ENCODE measurements at places on chromosomes 5 and 9.

GRCh38 chr5:142466195-142466971 lies 141.6 kb upstream of the SPRY4 start:
- DNase-seq, result peak; percentile 79

- DNase-seq, result peak; percentile 39
Measured at GRCh38 chr5:116652903-116653302, 78.3 kb upstream of the SEMA6A start.

- DNase-seq, result no peak
Measured at GRCh38 chr5:132353486-132353995, 16.0 kb upstream of the SLC22A5 start.

DNA sequence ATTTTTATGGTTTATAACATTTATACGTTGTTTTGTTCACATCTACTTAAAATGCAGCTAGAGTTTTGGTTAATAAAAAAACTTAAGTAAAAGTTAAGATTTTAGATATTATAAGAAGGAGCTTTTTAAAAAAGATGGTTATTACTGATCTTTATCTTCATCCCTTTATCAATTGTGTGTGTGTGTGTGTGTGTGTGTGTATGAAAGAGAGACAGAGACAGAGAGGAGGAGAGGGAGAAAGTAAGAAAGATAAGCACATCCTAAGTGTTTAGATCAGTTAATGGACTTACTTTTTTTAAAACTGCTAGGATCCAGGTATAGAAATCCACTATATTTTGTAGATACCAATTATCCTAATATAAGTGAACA lies 45.8 kb upstream of the RICTOR start:
- no peak for DNase-seq

DNA sequence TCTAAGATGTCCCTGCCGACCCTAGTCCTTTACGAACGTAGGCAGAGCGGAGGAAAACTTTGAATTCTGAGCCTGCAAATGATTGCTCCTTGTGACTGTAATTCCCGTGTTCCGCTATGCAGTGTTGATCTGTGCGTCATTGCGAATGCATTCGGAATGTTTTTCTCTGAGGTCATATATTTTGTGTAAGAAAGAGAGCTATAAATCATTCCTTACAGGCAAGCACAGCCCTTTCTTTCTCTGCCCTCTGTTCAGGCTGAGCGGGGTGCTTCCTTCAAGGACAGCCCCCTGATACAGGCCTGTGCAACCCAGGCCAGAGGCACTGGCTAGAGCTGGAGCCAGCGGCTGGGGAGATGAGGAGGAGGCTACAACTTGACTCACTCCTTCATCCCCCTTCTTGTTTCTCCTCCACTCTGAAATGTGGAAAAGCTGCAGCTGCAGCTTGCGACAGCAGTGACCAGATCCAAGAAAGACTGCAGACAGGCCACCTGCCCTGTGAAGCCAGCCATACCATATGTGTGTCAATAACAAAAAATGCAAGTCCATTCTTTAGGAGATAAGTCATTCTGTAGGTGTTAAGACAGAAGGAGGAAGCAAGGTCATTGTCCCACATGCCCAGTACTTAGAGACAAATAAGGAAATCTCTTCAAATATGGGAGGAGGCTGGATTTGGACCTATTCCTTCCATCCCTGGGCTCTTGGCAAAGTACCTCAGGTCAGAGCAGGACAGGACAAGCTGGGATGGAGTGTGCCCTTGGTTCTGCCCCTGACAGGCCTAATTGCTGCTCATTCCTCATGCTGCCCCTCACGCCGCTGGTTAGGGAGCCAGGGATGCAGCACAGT lies 345.7 kb upstream of the WWC1 start:
- DNase-seq, result peak; percentile 96

- DNase-seq, result no peak
Measured at GRCh38 chr5:143052967-143053682, 282.9 kb downstream of the ARHGAP26 start.

GRCh38 chr5:886716-887325 lies 5.8 kb downstream of the BRD9 start:
- DNase-seq, result no peak

- no peak for DNase-seq
Measured at GRCh38 chr5:179132586-179133355, 72.6 kb downstream of the ZNF354C start.

GRCh38 chr9:10032166-10032565 lies 580.6 kb downstream of the PTPRD start:
- no peak for DNase-seq

DNA sequence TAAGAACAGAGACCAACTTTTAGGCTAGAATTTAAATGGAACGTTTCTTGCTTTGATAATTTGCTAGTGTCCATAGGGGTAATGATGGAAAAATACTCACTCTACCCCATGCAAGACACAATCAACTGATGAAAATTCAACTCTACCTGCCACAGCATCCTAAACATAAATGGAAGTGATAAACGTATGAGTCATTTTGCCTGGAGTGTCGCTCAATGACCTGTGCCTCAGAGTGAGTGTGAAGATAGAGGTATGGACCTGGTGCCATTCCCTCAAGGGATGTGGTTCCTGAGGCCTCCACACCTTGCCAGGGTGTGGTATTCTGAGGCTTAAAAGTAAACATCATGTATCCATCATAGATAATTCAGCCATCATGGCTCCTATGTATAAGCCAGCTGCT lies 14.0 kb downstream of the ARL14EPL start:
- no peak for DNase-seq

DNA sequence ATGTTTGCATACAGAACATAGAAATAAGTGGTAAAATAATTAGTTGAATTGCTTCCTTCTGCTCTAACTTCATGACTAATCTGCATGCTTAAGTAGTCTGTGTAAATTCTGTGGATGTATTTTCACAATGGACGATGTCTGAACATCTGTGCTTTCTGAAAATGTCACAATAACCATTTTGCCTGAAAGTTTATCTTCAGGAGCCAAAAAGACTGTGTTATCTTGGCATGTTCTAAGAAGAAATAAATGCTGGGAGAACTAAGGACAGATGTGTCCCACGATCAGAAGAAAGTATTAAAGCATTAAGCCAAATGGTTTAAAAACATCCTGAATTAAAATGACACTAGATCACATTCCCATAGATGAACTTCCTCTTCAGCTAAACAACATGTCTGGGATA lies 397.6 kb downstream of the SPOCK1 start:
- peak; percentile 28 for DNase-seq

DNA sequence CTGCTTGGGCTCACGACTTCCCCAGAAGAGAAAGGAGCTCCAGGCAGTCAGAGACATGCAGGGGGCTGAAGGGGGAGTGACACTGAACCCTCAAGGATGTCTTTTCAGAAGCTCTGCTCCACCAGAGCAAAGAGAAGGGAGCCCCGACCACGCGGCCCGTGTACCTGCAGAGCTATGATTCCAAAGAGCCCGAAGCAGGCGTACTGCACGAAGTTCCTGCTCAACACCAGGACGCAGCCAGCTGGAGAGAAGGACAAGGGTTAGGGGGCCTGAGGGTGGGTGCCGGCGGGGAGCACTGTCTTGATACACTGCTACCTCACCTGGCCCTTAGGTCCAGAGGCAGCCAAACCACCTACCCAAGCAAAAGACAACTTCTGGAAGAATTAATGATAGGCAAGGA lies 9.4 kb downstream of the SURF4 start:
- no peak for DNase-seq

- no peak for DNase-seq
Measured at GRCh38 chr5:175032013-175032412, 307.6 kb downstream of the MSX2 start.

DNA sequence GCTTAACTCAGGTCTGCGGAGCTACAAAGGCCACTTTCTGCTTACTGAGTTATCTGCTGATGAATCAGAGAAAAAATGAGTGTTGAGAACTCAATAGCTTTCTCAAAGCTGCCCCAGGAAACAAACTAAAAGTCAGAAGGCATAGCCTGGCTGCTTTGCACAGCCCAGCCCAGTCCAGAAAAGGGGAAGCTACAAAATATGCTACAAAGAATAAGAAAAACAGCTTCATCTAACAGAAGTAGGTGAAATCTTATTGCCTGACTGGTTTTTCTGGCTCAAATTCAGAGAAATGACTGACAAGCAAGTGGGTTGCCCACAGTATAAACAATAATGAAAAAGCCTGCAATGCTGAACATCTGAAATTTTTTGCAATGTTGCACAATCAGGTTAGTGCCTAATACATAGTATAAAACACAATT lies 156.2 kb downstream of the PPP2R2B start:
- DNase-seq, result peak; percentile 65

- no peak for DNase-seq
Measured at GRCh38 chr9:35104586-35104985, 1.7 kb upstream of the STOML2 start.

DNA sequence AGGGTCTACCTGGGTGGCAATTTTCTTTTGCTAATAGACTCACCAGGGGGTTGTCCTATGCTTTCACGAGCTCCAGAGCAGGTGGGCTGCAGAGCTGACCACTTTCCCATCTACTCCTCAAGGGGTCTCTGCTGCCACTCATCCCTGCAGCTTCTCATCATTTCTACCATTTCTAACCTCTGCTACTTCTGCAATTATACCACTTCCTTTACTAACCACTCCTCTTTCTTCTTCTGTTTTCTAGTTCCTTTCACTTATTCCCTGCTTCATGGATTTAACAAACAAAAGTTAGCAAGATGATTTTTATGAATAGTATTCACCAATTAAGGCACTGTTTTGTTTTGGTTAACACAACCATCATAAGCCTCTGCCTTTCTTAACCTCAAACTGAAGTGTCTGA lies 34.5 kb upstream of the NIPBL start:
- no peak for DNase-seq

GRCh38 chr5:176995896-176996767 lies 10.4 kb downstream of the UIMC1 start:
- DNase-seq, result peak; percentile 88

- peak; percentile 80 for DNase-seq
Measured at GRCh38 chr9:113957821-113958341, 81.8 kb downstream of the ZNF618 start.

- DNase-seq, result no peak
Measured at GRCh38 chr5:131595088-131596033, 39.7 kb downstream of the RAPGEF6 start.

DNA sequence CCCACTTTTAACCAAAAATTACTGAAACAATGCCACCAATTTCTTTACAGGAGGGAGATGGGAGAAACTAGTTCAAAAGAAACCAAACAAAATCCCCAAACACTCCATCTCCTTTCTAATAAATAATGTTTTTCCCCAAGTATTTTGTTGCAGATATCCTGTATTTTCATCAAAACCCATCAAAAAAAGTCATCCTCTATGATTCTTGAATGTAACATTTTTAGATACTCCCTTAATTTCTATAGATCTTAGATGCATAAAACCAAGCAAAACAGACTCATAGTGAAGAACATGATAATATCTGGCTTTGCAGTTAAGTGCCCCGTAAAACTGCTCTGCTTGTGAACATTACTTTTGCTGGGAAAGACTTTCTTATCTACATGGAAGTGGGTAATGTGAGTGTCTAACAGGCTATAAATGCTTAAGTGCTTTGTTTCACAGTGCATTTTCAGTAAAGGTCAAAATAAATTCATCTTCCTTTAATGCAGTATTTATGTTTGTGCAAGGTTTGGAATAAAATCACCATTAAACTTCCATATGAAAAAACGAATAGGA lies 77.3 kb upstream of the TBCA start:
- DNase-seq, result no peak

DNA sequence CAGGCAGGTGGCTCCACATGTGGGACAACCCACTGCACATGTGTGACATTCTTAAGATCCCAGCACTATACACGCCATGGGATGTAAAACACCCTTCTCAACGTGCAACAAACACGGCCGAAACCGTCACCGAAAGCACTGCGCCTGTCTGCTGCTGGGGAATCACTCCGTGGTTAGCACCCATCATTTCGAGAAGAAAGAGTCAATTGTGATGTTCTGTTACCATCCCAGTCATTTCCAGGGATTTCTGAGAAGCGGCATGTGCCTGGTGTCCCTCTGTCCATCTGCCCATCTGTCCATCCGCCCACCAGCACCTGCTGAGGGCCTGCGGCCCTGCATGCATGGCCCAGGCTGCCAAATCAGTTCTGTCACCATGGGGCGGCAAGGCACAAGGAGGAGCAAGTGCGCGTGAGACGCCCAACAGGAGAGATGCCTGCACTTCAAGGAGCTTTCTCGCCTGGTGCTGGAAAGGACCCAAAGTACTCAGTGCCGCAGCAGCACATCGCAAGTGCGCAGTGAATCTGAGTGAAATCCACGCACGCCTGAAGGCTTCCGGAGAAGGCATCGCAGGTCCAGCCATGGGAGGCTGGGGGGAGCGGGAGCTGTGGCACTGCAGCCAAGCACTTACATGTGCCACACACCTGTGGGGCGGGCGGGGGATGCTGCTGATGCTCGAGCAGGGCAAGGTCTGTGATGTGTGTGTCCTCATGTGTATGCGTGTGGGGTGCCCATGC lies 38.0 kb downstream of the VAV2 start:
- DNase-seq, result no peak

DNA sequence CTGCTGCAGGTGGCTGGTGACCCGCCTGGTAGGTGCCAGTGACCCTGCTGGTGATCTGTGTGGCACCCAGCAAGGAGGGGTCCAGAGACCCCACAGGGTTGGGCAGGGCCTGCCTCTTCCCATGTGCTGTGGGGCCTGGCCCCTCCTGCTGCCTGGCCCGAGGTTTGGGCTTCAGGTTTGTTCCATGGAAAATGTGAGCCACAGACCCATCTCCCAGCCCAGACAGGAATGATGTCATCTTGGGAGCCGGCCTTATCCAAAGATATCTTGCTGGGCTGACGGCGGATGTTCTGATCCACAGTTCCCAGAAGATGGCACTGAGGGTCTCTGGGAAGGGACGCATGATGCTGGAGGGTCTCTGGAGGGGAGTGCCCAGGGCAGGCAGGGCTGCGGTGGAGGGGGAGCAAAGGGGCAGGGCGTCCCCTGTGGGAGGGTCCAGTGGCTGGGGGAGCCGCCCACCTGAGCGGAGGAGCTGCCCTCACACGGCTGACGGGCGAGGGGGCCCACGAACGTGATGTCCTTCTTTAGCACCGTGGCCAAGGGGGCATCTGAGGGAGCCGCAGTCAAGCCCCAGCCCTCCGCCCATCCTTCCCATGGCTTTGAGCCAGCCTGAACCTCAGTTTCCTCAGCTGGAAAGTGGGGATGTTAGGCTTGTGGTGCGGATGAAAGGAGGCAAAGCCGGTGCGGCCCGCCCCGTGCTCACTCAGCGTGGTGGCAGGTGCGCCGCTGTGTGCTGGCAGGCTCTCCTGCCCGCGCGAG lies 68.1 kb downstream of the COL5A1 start:
- peak; percentile 53 for DNase-seq

DNA sequence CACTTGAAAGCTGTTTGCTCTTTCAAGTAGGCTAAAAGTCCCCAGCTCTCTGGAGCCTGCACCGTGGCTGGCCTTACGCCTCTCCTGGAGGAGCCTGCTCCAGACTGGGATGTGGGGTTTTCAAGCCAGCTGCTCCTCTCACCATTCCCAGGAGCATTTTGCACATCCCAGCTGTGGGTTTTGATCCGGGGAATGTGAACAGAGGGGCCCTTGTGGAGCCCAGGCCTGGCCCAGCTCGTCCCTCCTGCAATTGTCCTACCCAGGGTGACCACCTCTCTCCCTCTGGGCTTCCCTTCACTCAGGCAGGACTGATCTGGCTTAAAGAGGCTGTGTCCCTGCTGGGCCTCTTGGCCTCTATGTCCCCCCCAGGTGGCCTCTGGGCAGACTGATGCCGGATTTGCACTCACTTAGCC lies 32.5 kb upstream of the TIFAB start:
- DNase-seq, result no peak

- DNase-seq, result no peak
Measured at GRCh38 chr5:168172760-168173223, 118.7 kb upstream of the WWC1 start.

- no peak for DNase-seq
Measured at GRCh38 chr9:8011974-8012373, 212.4 kb upstream of the DMAC1 start.
